ENCODE measurements at places on chromosomes 3 and 15.
A peak's percentile ranks its signal among the peaks of the same experiment; 100 is the strongest.

DNA sequence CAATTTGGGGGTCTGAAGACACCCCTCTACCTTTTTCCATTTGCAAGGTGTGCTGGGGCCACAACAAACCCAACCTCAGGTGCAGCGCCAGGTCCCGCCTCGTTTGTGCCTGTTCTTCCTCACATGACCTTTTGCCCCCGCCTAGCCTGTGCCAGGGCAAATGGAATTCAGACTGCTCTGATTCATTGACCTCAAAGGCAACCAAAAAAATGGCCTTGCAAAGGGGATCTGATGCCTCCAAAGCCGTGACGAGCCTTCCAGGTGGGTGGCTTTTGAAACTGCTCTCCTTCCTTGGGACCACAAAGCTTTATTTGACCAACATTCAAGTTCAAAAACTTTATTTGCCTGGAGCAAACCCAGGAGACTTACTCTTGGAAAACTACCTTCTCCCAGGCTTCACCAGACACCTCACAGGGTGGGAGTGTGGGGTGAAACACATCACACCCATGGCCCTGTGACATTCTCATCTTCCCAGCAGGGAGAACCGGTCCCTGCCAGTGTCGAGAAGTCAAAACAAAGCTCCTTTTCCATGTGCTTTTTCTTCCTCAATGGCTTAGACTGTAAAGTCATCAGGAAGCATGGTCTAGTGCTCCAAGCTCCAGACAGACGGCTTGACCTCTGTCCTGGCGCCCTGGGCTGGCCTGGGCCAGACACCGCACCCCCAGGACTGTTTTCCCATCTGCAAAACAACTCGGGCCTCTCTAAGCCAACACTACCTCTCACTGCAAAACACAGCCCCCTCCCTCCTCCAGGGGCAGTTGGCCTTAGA, 103.9 kb upstream of the HES1 start:
- no peak for DNase-seq

- no peak for DNase-seq
These were observed 50.2 kb downstream of the CHP1 start for GRCh38 chr15:41281236-41281635.

DNA sequence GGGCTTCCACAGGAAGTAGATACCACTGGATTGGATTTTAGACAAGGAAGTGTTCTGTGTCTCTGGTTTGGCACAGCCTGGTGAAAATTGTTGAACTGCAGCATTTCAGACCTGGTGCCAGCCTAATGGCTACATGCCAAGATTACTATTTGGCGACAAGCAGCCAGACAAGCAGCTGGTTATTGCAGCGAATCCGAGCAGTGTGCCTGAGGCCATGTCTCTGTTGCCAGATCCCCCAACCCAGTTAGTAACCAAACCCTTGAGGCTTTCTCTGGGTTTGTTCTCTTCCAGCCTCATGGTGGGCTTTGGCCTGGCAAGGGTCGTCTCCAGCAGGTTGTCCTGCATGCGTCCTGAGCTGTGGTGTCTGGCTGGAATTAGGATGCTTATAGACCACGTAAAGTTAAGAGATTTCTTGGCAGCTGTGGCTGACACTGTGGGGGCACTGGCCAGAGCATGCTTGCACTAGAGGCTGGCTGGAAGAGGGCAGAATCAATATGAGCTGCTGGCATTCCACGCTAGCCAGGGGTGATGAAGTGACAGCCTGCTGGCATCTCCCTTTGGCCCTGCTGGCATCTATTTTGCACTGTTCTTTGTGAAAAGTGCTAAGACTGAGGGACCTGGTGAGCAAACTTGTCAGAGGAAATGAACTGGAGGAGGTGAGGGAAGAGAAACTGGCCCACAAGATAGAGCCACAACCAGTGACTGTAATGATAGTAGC, 172.6 kb downstream of the RBMS3 start:
- no peak for DNase-seq

DNA sequence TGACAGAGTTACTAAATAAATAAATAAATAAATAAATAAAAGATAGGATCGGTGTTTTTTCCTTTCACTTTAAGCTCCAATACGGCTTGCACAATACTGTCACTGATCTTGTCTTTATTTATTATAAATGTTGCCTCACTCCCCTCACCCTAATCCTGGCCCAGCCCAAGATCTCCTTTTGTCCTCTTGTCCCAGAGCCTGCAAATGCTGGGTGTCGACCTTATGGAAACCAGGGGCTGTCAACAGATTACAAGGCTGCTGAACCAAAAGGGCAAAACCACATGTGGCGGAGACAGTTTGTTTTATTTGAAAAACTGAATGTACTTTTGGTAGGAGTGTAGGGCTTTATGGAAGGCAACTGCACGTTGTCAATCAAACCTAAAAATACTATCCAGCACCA, 75.9 kb downstream of the RFTN1 start:
- no peak for DNase-seq

- DNase-seq = no peak
These were observed 28.1 kb downstream of the PRR23E start for GRCh38 chr3:127221037-127221436.

- no peak for DNase-seq
These were observed 86.9 kb upstream of the UBE3A start for GRCh38 chr15:25525741-25526140.

DNA sequence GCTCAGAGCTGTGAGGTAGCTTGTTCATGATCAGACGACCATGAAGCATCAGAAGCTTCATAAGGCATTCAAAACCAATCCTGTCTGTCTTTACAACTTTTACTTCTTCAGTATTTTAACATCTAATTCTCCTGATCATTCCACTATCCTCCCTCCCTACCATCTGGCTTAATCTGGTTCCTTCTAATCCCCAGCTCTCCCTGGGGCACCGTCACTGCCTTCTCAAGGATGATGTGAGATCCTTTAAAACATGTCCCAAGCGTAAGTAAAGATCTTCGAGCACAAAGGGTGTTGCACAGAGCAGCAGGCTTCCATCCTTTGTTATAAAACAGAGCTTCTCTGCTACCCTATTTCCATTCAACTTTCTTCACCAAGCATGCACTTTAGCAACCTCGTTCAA, 362.7 kb upstream of the ARRDC4 start:
- DNase-seq = no peak

DNA sequence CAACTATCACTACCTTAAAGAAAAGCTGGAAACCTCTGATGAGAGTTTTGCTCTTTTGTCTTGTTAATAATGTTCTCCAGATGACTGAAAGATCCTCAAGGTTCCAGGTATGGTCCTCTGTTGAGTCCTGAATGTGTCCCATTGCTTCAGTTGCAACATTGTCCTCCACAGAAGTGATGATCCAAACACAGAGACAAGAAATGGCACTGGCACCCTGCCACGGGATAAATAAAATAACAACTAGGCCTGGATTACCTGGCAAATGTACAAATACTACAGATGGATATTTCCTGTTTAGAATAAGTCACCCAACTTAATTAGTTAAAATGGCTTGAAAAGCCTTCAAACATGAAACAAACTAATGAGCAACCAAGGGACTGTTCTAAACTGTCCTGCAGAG, 58.3 kb downstream of the EIF3J start:
- DNase-seq = no peak

DNA sequence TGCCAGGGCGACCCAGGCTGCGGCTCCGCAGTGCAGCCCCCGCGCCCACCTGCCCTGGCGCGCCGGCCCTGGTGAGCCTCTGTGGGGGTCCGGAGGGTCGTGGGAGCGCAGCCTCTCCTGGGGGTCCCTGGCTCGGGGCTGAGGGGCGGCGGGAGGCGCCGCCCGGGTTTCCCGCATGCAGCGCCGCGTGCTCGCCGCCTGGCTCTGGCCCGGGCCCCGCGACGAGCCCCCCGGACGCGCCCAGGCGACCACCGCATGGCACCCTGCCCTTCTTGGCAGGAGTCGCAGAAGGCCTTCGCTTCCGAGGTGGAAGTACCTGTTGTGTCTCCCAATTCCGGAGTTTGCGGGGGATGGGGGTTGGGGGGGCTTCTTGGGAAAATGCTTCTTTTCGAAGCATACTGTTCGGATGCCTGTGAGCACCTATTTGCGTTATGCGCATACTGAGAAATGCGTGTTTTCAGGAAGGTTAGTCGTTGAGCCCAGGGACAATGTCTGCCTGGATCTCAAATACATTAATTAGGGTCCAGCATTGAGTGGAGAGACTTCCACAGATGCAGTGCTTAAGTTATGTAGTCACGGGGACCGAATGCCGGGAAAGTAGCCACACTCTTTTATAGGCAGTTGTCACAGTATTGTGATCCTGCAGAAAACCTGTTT, 1.3 kb downstream of the GABRA5 start:
- DNase-seq = no peak

DNA sequence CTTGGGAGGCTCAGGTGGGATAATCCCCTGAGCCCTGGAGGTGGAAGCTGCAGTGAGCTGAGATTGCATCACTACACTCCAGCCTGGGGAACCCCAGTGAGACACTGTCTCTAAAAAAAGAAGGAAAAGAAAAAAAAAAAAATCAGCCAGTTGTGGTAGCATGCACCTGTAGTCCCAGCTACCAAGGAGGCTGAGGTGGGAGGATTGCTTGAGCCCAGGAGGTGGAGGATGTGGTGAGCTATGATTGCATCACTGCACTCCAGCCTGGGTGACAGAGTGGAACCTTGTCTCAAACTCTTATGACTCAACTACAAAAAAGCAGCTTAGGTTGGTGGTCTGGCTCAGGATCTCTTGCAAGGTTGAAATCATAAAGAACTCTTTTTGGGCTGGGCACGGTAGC, 19.3 kb upstream of the GPX1 start:
- DNase-seq = peak; percentile 8

DNA sequence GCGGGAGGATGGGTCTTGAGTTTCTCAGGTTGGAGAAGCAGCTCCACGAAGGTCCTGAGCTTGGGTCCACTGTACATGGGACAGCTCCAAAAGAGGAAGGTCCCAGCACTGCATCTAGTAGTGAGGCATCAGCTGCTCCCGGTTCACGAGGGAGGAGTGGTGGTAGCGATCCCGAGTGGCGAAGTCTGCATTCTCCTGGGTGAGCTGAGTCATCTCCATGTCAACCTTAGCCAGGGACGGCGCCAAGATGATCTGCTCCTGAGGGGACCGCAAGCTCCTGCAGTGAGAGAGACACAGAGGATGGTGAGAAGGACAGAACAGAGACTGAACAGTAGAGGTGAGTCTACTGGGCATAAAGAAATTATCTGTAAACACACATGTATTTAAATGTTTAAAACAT, 28.0 kb upstream of the HEG1 start:
- no peak for DNase-seq

- peak; percentile 35 for DNase-seq
These were observed 27.6 kb downstream of the XYLB start for GRCh38 chr3:38374221-38374620.

DNA sequence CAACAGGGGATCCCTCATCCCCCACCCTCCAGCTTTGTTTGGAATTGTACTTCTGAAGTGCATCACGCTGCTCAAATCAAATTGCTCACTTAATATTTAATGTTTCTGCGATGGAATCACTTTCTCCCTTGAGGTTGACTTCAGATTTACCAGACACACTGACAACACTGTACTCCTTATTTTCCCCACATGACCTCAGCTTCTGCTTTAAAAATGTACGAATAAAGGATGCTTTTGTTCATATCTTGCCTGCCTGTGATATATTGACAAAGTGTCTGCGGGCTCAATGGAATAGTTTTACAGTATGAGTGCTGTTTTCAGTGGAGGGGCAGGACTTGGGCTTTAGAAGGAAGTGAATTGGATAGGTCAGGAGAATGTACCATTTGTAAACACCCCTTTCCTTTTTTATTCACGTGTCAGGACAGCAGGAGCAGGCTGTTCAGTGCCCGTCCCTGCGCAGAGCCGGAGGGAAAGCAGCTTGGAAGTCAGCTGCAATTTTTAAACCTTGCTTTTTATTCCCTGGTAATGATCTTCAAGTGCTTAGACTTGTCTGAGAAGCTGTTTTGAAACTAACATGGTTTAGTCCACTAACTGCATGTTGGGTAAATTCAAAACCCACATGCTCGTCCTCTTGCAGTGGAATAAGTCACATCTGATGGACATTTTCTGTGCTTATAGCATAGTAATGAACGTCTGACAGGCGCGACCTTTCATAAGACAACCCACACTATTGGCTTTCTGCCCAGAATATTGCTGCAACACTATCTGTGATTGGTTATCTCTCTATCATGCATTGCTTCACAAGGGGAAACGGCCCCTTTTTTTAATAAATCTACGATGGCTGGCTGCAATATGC, 29.9 kb downstream of the MBNL1 start:
- peak; percentile 59 for DNase-seq

GRCh38 chr3:168585544-168585943, 489.8 kb upstream of the GOLIM4 start:
- DNase-seq = no peak

DNA sequence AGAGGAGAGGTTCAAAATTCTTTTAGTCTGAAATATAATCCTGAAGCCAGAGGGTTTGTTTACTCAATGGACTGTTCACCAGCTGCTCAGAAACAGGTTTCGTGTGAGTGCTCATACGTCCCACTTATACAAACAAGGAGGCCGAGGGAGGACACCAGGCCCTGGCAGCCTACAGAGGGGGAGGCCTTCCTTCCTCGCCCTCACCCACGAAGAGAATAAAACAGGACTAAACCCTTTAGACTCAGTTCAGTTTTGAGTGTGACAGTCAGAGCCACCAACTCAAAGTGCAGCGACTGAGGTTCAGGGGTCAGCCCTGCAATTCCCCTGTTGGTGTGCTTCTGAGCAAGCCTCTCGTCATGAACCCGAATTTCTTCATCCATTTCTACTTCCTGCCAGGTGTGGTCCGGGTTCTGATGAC, 17.3 kb downstream of the FAM174B start:
- DNase-seq = no peak

DNA sequence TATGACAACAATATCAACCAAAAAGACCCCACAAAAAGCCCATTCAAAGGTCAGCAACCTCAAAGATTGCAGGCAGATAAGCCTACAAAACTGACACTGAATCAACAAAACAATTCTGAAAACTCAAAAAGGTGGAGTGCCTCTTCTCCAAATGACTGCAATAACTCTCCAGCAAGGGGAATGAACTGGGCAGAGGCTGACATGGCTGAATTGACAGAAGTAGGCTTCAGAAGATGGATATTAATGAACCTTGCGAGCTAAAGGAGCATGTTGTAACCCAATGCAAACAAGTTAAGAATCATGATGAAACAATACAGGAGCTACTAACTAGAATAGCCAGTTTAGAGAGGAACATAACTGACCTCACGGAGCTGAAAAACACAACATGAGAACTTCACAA, 20.4 kb upstream of the SLC25A38 start:
- no peak for DNase-seq

GRCh38 chr3:196207159-196207832, 3.9 kb downstream of the ZDHHC19 start:
- DNase-seq = no peak
